ENCODE measurements at places on chromosomes 16 and 17. TPM values are rescaled to one million over a fixed set of nuclear protein-coding genes. Genes with fewer than 3 reads are reported as not detected.

DNA sequence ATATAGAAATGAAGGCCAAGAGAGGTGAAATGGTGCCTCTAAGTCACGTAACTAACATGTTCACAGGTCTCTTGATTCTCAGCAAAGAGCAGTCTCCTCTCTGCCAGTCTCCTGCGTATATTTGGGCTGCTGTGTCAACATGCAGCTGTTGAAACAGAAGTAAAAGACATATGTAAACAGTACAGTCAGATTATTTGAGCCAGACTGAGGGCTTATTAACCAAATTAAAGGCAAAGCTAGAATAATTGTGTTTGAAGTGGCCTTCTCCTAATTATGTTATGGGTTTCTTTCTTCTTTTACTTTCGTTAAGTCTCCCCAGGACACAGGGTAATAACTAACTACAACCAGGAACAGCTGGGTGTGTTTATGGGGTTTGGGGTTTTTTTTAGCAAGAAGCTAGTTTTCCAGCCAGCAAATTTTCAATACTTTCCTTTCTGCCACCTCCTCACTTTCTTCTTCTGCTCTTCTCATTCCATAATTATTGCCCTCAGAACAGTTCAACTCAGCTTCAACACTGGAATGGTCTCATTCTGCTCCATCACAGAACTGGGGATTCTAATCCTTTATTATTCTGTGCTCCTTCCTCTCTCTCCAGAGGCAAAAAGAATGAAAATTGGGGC is 18.4 kb downstream of the G6PC1 start:
- no peak for DNase-seq
- H3K27ac ChIP-seq: no peak overlapping the region
- H3K4me1 ChIP-seq: no peaks in the 10 kb centered on the region
- H3K4me3 ChIP-seq: no peak overlapping the region
- no peaks in the 10 kb centered on the region for H3K36me3 ChIP-seq

DNA sequence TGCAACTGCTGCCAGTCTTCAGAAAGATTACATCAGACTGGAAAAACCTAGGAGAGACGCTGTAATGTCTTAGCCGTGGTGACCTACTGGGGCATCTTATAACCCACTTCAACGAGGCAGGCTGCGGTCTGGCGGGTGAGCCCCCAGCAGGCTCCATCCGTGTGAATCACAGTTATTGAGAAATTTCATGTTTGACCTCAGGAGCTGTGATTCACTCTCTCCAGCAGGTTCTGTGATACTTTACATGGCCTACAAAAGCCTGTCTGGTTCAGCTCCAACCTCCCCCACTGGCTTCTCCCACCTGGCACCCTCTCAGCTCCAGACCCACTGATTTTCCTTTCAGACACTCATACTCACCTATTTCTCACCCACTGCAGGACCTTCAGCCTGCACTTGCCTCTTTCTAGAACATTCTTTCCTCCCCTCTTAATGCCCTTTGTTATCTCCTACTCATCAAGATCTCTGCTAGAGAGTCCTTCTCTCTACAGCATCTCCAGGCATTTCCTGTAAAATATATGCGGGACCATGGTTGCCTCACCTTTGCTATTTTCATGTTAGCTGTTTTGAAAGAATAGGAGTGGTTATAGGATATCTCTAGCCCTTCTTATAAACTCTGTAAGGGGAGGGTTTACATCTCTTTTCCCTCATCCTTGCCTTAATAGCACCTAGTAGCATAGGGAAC is 227.9 kb downstream of the MAF start:
- peaks cover 12% of the 10 kb centered on the region for H3K4me1 ChIP-seq
- no peak overlapping the region for H3K4me3 ChIP-seq
- no peak overlapping the region for H3K27ac ChIP-seq
- no peaks in the 10 kb centered on the region for H3K36me3 ChIP-seq
- H3K27me3 ChIP-seq: no peaks in the 10 kb centered on the region
- DNase-seq: peak; percentile 51

DNA sequence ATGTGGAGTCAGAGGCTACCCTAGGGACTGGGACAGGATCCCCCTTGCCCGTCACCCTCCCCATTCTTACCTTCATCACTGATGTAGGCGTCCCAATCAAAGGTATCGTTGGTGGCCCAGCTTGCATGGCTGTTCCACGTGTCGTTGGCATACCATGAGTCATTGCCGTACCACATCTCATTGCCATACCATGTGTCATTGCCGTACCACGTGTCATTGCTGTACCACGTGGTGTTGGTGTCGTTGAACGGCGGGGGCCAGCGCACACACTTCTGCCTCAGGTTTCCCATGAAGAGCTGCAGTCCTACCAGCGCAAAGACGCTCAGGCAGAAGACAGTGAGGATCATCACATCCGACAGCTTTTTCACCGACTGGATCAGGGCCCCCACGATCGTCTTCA is 4.8 kb downstream of the SCN4A start:
- no peaks in the 10 kb centered on the region for H3K36me3 ChIP-seq
- H3K4me1 ChIP-seq: peaks cover 9% of the 10 kb centered on the region
- DNase-seq: no peak
- H3K27me3 ChIP-seq: no peaks in the 10 kb centered on the region
- no peak overlapping the region for H3K27ac ChIP-seq

DNA sequence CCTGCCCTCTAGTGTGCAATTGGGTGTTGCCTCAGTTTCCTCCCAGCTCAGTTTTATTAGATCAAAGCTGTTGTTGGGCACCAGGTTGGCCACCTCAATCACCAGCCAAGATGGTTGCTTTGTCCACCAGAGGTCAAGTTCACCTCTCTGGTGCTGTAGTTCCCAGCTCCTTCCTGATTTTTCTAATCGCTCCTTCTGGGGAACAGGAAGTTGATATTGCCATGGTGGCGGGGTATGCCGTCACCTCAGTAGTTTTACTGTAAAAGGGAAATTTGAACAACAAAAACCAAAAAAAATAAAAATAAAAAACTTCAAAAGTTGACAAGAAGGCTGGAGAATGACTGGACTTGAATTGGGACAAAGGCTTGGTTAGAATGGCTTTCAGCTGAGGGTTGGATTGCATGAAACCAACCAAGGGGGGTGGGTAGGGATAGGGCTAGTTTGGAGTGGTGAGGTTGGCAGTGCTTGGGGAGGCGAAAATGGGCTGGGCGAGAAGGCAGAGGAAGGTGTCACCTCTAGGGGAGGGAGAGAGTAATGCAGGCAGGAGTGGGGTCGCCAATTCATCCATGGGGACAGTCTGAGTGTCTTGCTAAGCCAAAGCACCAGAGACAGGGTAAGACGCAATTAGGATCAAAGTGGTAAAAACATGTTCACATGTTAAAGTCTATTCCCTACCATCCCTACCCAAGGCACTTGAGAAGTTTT is 6.2 kb downstream of the EFNB3 start:
- no peak overlapping the region for H3K4me3 ChIP-seq
- no peak for DNase-seq
- no peaks in the 10 kb centered on the region for H3K36me3 ChIP-seq
- peaks cover 43% of the 10 kb centered on the region for H3K27me3 ChIP-seq
- no peak overlapping the region for H3K27ac ChIP-seq
- peaks cover 6% of the 10 kb centered on the region for H3K4me1 ChIP-seq

RHBDL1 gene
- 6.6 TPM for total RNA-seq

GAST gene
- total RNA-seq: not detected

DNA sequence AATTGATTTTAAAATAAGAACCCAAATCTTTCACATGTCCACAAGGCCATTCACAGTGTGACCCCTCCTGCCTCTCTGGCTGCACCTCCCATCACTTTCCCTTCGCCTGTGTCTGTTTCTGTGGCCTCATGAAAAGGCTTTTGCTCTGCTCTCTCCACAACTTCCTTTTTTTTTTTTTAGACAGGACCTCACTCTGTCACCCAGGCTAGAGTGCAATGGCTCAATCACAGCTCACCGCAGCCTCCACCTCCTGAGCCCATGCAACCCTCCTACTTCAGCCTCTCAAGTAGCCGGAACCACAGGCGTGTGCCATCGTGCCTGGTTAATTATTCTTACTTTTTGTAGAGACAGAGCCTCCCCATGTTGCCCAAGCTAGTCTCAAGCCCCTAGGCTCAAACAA is 197.1 kb downstream of the ABCC12 start:
- no peak overlapping the region for H3K27ac ChIP-seq
- no peaks in the 10 kb centered on the region for H3K36me3 ChIP-seq
- no peak for DNase-seq

VASN gene
- 0.77 TPM for total RNA-seq

GNG13 gene
- not detected for total RNA-seq

DNA sequence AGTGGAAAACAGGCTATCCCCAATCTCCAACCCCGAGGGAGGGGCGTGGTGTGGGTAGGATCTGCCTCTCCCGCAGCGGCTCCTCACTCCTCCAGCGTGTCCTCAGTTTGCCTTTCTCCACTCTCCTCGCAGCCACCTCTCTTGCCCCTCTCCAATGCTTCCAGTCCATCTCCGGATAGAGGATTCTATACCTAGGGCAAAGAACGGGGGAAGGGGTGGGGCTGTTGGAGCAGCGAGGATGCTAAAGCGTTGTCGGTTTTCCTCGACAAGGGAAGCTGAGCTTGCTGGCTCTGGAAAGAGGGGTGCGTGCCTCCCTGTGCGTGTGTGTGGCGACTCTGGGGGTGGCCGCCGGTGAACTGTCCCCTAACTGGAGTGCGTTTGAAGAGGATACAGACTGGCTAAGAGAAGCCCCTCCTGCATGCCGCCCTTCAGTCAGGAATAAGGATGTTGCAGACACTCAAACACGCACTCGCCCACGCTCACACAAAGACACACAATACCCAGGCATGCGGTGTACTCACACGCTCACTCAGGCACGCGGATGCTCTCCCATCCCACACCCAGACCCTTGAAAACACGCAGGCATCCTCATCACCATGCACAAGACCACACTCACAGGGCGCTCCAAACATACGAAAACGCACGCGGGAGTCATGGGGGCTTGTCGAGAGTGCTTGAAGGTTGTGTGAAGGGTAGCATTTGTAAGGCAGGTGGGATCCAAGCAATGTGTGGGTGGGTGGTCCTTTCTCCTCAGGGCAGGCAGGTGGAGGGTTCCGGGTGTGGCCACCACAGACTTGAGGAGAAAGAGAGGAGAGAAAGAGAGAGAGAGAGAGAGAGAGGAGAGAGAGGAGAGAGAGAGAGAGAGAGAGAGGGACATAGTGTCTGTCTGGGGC is 655 bp upstream of the GPR139 start:
- no peak for DNase-seq
- no peaks in the 10 kb centered on the region for H3K36me3 ChIP-seq
- peaks cover 23% of the 10 kb centered on the region for H3K27me3 ChIP-seq
- no peaks in the 10 kb centered on the region for H3K4me1 ChIP-seq

Data from CD4-positive, alpha-beta T cell (primary cell).